ENCODE measurements at places on chromosomes 16 and 17.

- DNase-seq: no peak
Measured at GRCh38 chr17:8145811-8146210, 6.4 kb downstream of the PER1 start.

DNA sequence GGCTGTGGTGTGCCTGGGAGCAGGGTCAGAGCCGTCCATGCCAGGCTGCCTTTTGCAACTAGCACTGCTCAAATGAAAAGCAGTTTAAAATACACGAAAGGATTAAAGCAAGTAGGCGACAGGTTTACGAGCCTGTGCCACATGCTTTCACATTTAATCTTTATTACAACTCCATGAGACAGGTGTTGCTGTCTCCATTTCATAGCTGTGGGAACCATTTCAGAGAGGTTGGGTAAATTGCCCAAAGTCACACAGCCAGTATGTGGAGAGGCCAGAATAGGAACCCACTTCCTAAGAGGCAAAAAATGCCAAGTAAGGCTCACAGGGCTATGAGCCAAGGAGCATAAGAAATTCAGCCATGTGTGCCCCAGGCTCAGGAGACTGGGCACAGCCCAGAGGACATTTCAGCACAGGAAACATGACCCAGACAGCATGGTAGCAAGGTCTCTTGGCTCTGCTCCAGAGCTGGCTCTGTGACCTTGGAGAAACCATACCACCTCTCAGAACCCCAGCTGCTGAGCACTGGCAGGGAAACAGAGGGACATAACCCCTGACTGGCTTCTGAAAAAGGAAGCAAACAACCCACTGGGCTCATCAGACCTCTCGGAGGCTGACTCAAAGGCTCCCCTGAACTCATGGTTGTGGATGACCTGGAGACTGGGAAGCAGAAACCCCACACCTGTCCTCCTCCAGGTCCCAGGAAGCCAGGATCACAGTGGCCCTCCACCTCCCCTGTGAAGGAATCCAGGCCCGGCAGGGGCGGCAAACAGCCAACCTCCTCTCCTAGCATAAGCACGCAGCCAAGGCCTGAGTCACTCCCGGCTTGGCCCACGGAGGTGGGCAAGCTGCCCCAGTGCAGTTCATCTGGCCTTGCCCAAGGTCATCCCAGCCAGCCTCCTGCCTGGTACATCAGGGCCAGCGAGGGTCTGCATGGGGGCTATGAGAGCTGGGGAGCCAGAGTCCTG is 40.3 kb upstream of the MRPS23 start:
- DNase-seq: no peak

DNA sequence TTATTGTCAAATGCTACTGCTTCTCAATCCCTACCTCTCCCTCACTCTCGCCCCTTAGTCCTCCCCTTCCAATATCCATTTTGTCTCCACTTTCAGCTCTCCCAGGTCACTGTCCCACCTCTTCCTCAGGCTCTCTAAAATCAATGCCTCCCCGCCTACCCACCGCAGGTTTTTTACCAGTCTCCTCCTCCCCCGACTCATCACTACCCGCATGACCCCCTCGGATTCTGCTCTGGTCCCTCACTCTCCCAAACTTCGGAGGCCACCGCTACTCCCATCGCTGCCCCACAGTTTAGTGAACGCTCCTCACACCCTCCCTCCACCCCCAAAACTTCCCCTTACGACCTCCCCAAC is 513 bp downstream of the CRLF3 start:
- DNase-seq: no peak

DNA sequence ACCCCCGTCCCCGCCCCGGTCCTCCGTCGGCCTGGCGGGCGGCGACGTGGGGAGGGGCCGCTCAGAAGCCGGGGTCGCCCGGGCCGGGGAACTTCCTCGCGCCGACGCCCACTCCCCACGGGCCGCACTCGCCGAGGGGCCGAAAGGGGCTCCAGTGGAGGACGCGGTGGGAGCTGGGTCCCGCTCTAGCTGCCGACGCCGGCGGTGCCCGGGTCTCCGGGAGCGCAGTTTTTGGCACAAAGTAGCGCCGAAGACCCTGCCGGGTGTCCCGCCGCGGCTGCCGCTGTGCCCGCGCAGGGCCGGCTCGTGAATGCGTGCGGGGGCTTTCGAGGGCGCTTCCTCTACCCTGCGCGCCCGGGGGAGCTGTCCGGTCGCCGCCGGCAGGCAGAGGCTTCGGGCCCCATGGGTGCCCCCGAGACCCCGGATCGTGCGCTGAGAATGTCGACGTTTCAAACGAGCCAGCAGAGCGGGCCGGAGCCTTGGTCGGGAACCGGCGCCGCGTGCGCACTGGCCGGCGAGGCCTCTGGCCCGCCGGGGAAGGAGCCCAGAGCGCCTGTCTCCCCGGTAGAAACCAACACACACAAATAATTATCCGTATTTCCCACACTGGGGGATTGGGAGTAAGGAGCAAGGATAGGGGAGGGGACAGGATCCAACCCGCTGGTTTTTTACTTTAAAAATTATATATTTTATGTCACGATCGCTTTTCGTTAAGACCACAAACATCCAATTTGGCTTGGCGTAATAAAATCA is 46.6 kb upstream of the SLC38A10 start:
- no peak for DNase-seq

Data from NCI-H1417 treated with DMSO at 0.1 percent for 48 hours (cell line).